Activated naive CD8-positive, alpha-beta T cell treated with anti-CD3 and anti-CD28 coated beads, Interleukin-2, amount 10 ng/mL, durations not matched to agents 7 days and 5 days (primary cell): ENCODE measurements at places on chromosomes 3 and 15. TPM values are rescaled to one million over a fixed set of nuclear protein-coding genes. Genes with fewer than 3 reads are reported as not detected.

Gene DPPA4
- not detected for total RNA-seq

GRCh38 chr15:77417602-77418001 lies 2.3 kb downstream of the PEAK1 start:
- DNase-seq: no peak

GRCh38 chr15:57290187-57290586 lies 86.1 kb upstream of the CGNL1 start:
- DNase-seq: no peak

Gene SLC4A7
- total RNA-seq: 54.1 TPM
